T-helper 17 cell (primary cell): ENCODE measurements at places on chromosomes 13 and 19.

DNA sequence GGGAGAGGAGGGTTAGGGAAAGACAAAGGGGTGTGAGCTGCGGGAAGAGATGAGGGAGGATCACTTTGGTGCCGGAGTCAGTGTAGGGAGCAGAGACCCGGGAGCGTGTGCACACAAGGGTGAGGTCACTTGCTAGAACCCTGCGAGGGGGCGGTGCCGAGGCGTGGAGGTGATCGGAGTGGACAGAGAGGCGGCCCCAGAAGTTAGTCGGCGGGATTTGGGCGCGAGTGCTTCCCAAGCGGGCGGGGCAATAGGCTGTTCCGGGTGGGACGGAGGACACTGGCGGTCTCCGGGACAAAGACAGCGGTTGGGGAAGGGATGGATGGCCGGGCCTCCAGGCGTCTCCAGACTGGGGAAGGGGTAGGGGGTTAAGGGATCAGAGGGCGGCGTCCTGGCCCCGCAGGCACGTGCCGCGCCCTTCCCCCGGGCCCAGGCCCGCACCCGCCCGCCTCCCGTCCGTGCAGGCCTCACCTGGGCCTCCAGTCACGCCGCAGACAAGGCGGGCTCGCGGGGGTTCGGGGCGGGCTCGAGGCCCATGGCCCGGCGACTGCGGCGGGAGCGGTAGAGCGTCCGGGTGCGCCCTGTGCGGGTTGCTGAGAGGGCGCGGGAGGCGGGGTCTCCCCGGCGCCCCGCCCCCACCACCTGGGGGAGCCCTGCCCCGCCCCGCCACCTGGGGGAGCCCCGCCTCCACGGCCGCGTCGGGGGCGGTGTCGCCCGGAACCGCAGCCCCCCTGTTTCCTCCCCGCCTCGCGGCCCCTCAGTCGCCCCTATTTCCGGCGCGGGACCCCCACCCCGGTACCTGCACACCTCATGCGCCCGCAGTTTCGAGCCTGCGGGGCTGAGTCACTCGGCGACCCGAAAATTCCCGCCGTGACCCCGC lies at the start of gene LPAR2:
TSS of gene LPAR2 (minus strand) at position 600 of the 880 bp plus-strand sequence. CDS start 945 bp downstream, outside the sequence.
- peak; percentile 89 for DNase-seq

- no peak for DNase-seq
These were observed 773.8 kb downstream of the GPC5 start for GRCh38 chr13:92172191-92172590.

DNA sequence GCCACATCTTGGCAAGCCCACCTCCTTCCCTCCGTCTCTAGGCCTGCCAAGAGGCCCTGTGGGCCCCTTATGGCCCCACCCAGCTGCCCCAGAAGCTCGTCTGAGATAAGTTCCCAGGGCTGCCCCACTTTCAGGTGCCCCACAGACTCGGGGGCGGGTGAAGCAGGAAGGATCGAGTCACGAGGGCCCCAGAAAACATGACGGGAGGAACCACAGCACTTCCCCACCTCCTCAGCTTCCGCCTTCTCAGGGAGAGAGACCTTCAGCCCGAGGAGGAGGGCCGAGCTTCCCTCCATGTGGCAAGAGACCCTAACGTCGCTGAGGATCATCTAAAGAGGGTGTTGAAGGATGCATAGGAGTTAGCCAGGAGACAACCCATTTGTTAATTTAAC lies 4.5 kb upstream of the IL12RB1 start:
- DNase-seq, result peak; percentile 74

- DNase-seq, result no peak
These were observed 11.4 kb upstream of the EDDM13 start for GRCh38 chr19:56261145-56261544.

- no peak for DNase-seq
These were observed 146.3 kb upstream of the WASF3 start for GRCh38 chr13:26411206-26411605.

- DNase-seq, result no peak
These were observed 12.3 kb downstream of the CIB3 start for GRCh38 chr19:16160943-16161560.

GRCh38 chr13:113141601-113141970 lies 16.9 kb upstream of the PROZ start:
- DNase-seq, result no peak
